ENCODE measurements at places on chromosomes 1 and 21.

DNA sequence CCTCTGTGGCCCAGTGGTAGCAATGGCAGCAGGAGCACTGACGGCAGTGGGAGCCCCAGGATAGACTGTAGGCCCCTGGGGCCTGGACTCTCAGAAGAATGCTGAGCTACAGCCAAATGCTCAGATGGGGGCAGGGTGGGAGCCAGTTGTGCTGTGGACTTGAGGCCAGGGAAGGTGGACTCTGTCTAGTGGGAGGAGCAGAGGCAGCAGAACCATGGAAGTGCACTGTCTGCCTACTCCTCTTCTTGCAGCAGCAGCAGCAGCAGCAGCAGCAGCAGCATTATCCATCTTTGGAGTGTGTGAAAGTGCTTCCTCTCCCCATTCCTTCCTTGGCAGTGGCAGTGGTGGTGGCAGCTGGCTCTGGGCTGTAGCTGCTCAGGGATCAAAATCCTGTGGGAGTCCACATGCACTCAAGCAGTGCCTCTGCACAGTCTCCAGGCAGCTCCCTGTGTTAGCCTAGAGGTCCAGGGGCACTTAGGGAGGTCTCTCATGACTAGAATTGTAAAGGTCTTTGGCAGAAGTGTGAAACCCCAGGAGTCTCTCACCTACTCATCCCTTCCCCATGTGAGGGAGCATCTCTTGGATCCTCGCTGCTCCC lies 917.9 kb upstream of the B3GALT2 start:
- no peak for DNase-seq

DNA sequence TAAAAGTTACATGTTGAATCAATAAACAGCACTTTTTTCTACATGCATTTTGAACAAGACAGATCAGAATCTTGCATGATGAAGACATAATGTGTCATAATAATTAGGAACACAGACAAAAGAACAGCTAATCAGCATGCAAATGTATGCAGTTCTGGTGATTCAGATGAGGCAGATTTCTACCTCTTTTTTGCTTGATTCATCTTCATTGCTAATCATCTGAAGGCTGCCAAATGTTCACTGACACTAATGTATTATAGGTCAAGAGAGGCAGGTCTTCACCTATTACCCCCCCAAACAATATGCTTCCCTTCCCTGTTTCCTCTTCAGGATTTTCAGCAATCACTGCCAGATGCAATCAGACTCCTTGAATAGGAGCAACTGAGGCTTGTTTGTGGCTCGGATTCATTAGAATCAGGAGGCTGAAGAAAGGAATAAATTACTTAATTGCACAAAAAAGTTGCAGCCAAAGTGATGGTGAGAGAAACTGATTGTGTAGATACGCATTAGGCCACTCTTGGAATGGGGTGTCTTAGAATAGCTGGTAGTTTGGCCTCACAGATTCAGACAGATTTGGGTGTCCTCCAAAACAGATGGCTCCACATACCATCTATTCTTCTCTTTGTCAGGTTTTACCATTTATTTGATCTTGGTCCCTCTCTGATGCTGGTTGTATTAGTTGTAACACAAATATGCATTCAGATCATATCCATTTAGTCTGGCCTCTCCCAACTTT lies 275.4 kb downstream of the RPS6KC1 start:
- DNase-seq: no peak

GRCh38 chr1:207922554-207922953 lies 11.6 kb upstream of the CD34 start:
- DNase-seq: no peak

DNA sequence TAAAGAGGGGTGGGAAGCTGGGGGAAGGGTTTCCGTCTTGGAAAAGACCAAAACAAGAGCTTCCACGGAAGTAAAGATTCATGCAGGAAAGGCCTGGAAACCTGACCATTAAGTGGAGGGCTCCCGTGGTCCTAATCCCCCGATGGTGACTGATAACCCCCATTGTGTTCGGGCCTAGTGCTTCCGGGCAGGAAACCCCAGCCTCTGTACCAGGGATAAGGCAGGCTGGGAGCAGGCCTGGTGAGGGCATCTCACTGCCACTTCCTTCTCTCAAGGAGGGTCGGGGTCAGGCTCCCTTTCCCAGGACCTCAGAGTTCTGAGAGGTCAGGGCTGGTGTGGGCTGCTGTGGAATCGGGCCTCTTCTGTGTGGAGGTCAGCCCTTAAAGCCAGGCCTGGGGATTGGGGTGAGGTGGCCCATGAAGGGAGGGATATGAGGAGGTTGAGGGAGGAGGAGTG lies 136.9 kb downstream of the CDC7 start:
- DNase-seq: no peak

- DNase-seq: no peak
Observed at GRCh38 chr21:30234643-30235042, 18.7 kb upstream of the CLDN8 start.

DNA sequence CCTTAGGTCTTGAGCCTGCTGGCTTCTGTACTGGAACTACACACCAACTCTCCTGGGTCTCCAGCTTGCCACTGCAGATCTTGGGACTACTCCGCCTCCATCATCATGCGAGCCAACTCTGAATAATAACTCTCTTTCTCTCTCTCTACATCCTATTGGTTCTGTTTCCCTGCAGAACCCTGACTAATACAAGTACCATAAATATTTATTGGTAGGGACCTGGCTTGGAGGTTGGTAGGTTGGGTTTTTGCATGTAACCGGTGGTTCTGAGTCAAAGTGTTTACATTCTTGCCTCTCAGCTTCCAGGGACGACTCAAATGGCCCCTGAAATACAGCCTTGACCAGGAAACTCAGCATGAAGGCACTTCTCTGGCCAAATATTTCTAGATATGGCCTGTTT lies 110.4 kb downstream of the KCND3 start:
- no peak for DNase-seq

DNA sequence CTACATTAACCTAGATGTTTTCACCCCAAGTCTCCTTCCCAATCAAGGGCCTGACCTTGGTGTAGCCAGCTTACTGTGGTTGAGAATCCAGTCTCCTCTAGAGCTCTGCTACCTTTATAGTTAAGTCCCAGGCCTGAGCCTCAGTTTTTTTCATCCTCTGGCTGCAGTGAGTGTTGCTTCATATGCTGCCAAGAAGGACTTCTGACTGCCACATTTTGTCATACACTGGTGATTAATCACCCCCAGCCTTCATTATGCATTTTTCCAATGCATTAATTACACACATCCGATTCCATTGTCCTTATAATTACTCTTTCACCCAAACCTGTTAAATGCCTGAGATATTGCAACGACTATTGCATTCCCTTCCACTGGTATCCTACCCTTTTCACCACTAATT lies 66.3 kb upstream of the FGGY start:
- no peak for DNase-seq

- no peak for DNase-seq
Observed at GRCh38 chr1:154847891-154848290, 22.2 kb downstream of the KCNN3 start.

Measured in stimulated activated CD8-positive, alpha-beta memory T cell treated with anti-CD3 and anti-CD28 coated beads, Interleukin-4, amount 100 ng/mL, for 1 hour (primary cell).